T-helper 2 cell (primary cell): ENCODE measurements at places on chromosomes 6 and 20.

- DNase-seq, result no peak
Measured at GRCh38 chr20:51579137-51579536, 36.6 kb upstream of the NFATC2 start.

GRCh38 chr6:118980063-118980462 lies 45.1 kb upstream of the MCM9 start:
- no peak for DNase-seq

GRCh38 chr6:125942672-125943527 lies 13.7 kb upstream of the HINT3 start:
- no peak for DNase-seq

DNA sequence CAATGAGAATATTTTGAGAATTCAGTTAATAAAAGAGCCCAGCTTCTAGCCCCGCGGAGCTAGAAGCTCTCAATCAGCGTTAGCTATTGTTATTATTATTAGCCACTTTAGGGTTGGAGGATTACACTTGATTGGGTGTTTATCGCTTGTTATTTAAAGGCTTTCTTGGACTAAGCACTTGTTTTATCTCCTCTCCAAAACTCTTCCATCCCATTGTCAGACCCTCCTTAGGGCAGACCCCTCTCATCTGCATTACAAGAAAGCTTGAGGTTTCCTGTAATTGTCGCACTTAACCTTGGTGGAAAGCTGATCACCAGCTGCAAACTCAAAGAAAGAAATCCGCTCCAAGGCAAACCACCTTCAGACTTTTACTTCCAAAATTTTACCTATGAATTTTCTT lies 4.8 kb downstream of the DPPA5 start:
- no peak for DNase-seq

DNA sequence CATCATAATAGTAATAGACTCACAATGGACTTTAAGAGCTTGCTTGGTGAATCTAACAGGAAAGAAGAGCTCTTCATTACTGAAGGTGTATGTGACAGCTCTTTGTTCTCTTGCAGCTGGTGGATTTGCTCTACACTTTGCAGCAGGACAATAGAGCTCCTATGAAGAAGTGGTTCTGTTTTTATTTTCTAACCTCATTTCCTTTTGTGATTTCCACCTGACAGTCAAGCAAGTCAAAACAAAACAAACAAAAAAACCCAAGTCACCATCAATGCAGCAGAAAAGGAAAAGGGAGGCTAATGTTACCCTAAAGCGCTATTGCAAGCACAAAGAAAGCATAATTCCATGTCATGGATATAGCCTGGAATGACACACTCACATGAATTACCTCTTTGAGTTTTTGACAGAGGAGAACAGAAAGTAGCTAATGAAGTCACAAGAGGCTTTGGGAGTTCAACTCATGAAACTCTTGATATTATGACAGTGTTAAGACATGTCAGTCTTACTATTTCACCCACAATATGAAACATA lies 1188.1 kb downstream of the EPHA7 start:
- no peak for DNase-seq

DNA sequence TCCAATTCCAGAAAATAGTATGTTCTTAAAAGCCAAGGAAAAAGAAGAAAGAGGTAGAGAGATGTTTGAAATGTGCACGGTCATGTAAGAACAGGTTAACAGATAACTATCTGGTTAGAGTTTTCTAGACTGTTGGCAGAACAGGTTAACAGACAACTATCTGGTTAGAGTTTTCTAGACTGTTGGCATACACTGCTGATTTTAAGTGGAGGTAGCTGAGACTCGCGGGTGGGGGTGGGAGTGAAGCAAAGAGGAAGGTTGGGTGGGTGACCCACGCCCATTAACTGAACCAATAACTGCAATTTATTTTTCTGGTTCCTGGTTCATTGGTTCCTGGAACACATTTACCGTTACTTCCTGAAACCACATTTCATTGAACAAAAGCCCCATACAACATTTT lies 157.5 kb downstream of the ELOVL4 start:
- no peak for DNase-seq
